ENCODE measurements at places on chromosomes 1 and 21. TPM values are rescaled to one million over a fixed set of nuclear protein-coding genes. Genes with fewer than 3 reads are reported as not detected.
A peak's percentile ranks its signal among the peaks of the same experiment; 100 is the strongest.

- H3K27ac ChIP-seq: peak overlapping the region; percentile 28
- no peak for DNase-seq
- no peaks in the 10 kb centered on the region for H3K36me3 ChIP-seq
- no peak overlapping the region for H3K4me3 ChIP-seq
Observed at GRCh38 chr1:77958850-77959249, 20.0 kb downstream of the FUBP1 start.

GRCh38 chr1:23171181-23171755, 2.6 kb upstream of the LUZP1 start:
- peaks cover 4% of the 10 kb centered on the region for H3K4me1 ChIP-seq
- H3K27ac ChIP-seq: no peak overlapping the region
- H3K4me3 ChIP-seq: no peak overlapping the region
- no peak for DNase-seq

GRCh38 chr1:185603158-185603557, 131.0 kb upstream of the HMCN1 start:
- H3K27ac ChIP-seq: no peak overlapping the region
- no peaks in the 10 kb centered on the region for H3K4me1 ChIP-seq
- DNase-seq: no peak
- H3K36me3 ChIP-seq: no peaks in the 10 kb centered on the region

DNA sequence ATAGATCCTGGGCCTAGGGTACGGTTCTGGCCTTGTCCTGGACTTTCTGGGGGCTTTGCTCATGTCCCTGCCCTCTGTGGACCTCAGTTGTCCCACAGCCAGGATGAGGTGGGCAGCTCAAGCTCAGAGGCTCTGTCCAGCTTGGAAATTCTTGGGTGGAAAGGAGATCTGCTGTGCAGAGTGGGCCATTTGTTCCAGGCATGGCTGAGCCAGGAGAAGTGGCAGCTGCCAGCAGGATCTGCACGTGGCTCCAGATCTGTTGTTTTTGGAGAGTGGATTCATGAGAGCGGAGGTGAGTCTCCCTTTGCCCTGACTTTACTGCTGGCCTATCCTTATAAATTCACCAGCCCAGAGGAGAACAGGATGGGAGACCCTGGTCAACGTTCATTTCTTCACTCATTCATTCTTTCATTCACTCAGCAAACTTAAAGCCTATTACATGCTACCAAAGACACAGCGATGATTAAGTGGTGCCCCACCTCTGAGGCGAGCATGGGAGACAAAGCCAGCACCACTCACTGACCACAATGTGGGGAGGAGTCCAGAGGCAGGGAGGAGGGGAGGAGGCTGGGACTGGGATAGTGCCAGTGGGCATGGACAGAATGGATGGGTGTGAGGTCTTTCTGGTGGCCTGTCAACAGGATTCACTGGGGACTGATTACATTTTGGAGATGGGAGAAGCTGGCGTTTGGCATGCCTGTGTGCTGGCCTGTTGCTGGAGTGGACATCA, 205.1 kb downstream of the TRABD2B start:
- H3K27me3 ChIP-seq: no peaks in the 10 kb centered on the region
- DNase-seq: no peak
- H3K36me3 ChIP-seq: no peaks in the 10 kb centered on the region
- no peak overlapping the region for H3K4me3 ChIP-seq
- no peaks in the 10 kb centered on the region for H3K4me1 ChIP-seq
- no peak overlapping the region for H3K27ac ChIP-seq

Gene LAX1
- total RNA-seq: not detected

Data from Caco-2 (cell line).